ENCODE measurements at places on chromosomes 11 and 22.

GRCh38 chr22:41092847-41093411 is 537 bp downstream of the EP300 start:
- DNase-seq: peak; percentile 34

DNA sequence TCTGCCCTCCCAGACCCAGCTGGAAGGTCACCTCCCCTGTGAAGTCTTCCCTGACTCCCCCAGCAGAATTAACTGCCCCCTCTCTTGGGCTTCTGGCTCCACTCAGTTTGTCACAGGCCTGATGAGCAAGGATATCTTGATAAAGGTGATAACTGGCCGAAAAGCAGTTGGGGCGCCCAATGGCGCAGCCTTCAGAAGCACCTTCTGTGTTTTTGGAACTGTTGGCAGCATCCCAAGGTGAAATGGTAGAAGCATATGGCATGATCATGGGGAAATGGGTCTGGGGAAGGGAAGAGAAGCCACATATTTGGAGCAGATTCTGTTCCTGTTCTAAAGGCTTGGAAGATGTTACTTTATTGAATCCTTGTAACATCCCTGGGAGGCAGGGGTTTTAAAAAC is 2.8 kb upstream of the TAB1 start:
- no peak for DNase-seq

DNA sequence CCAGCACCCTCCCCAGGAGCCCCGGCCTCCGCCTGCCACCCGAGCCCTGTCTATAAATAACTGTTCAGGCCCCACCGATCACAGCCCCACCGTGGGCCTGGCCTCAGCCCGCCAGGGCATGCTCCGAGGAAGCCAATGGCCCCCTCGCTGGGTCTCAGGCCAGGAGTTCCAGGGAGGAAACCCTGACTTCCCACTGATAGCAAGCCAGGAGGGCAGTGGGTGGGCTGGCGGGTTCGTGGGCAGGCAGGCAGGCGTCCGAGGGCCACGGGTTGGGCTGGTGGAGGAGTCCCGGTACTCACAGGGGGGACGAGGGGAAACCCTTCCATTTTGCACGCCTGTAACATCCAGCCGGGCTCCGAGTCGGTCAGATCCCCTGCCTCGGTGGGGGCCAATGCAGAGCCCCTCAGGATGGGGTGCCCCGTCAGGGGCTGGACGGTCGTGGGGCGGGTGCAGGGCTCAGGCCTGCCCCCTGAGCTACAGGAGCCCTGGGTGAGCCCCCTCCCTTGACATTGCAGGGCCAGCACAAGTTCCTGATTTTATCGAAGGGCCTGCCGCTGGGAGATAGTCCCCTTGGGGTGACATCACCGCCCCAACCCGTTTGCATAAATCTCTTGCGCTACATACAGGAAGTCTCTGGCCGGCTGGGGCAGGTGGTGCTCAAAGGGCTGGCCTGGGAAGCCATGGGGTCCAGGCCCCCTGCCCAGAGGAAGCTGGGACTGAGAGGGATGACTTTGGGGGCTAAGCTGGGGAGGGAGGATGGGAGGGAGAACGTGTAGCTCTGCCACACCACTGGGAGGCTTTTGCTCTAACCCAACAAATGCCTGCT is at the start of gene SPI1:
Gene SPI1 (minus strand): TSS at position 538 of the 826 bp plus-strand sequence. CDS start 194 bp downstream, at position 344.
- DNase-seq: no peak

GRCh38 chr11:48161951-48162884 is 54.4 kb upstream of the OR4B1 start:
- DNase-seq: no peak

DNA sequence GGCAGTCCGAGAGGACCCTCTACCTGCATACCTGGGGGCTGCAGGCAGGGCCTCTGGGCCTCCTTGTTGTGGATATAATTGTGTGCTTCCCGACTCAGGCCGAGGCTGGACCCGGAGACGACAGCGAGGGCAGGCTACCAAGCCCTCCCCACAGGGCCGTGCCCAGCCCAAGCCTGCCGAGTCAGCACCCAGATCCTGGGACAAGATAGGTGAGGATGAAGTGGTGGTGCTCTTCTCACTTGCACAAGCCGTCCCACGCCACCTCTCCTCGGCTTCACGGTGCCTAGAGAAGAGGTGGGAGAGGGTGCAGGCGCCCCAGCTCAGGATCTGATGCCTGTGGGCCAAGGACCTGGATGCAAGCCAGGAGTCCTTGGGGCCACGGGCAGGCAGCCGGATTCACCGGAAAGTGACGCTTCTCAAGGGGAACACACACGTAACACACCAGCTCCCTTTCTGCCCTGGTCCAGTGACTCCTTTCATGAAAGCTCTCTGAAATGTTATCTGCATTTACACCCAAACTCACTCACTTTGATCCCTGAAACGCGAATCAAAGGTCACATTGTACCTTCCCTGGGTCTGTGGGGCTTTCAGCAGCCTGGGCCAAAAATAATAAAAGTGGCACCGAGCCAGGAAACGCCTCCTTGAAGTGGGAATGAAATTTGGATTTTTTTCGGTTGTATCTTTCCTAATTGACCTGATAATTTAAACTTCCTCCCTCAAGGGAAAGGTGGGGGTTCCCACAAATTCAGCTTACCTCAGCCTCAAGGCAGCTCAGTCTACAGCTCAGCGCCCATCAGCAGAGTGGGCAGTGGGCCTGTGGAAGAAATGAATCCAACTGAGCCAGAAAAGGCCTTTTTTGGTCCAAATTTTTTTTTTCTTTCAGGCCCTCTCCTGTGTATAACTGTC is 1.1 kb upstream of the GNB1L start:
- peak; percentile 42 for DNase-seq

GRCh38 chr11:39569789-39570188 is 1889.7 kb downstream of the LRRC4C start:
- no peak for DNase-seq

GRCh38 chr11:73379189-73379880 is 3.1 kb downstream of the RELT start:
- no peak for DNase-seq

DNA sequence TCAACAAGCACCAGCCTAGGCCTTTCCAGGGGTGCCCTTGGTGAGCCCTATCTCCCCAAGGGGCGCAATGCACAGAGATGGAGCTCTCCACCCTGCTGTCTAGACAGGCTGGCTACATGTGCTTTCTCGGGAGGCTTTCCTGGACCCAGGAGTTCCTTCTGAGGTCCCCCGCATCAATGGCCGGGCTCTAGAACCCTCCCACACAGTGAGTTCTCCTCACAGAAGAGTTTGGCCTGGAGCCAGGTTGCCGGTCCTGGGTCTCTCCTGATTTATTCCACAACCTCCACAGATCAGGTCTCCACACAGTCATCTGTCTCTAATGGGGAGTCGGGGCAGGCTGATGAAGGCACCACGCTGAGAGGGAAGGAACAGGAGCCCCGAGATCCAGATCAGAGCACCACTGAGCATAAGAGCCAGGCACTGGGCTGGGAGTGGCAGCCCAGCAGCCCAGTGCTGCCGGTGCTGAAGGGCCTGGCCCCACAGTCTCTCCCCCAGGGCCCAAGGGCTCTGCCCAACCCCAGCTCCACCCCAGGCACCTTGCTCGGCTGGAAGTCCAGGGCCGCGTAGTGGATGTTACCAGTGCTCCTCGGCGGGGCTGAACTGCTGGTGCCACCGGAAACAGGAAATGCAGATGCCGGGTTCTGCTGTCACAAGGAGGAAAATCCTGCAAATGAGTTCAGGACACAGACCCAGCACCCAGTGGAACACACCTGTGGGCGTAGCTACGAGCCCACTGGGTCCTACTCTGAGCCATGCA is 44.7 kb downstream of the GAB4 start:
- DNase-seq: no peak

- no peak for DNase-seq
Measured at GRCh38 chr22:27959335-27960090, 40.5 kb upstream of the PITPNB start.

DNA sequence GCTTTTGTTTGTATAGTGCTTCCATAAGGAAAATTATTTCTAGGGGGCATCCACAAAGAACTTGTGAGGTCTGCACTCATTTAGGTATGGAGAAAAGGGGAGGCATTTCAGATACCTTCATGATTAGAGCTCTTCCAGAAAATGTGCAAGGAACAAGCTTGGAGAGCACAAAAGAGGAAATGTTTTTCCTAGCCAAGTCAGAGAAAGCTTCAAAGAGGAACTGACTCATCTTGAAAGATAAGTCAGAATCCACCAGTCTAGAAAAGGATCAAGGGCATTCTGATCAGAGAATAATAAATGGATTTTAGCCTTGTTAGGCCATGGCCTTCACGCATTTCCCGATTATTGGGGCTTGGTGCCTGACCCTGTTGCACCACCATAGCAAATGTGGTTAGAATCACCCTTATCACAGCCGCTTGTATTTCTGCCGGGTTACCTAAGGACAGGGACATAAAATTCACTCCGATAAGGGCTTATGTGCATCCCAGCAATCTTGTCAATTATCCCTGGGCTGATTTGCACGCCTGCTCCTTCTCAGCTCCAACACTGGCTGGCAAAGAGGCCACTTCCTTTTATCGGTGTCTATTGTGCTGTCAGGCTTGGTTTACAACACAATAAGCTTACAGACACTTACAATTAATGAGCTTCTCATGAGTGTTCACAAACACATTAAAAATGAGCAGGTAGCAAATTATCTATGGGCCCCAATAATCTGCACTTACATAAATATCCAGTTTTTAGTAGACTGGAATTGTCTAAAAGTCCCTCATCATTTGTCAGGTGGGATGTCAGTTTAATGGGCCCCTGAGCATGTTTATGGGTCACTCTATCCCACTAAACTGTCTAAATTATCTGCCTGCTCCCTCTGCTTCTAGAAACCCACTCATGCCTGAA is 613.5 kb downstream of the SOX6 start:
- no peak for DNase-seq

DNA sequence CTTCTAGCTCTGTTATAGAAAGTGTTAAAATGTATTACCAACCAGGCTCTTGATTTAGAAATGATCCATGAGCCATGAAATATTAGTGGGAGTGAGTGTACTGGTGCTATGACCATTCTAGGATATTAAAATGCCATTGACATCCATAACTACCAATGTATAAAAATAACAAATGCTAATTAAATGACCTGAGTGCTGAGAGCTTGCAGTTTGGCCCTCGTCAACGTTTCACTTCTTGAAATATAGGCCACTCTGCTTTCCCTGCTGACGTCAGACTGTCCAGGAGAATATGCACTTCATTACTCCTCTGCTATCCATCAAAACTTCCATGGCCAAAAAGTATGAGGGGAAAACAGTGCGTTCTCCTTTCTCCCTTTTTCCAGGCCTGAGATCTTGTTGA is 563.1 kb downstream of the METTL15 start:
- DNase-seq: no peak

- no peak for DNase-seq
Measured at GRCh38 chr11:10414181-10414580, 40.9 kb upstream of the AMPD3 start.

DNA sequence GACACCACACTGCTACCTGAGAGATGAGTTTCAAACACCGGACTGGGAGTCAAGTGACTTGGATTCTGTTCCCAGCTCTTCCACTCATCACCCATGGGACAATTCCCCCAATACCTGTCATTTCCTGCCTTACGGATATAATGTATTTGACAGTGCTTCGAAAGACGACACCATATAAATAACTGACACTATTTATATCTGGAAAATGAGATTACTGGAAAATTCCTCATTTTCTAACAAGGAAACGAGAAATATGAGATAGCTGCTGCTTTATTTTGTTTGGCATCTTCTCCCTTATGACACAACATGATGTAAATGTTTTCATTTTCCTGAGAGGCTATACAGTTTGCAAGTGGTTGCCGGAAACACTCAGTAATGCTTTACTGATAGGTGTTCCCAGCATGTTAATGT is 8.6 kb downstream of the HSCB start:
- DNase-seq: peak; percentile 45

GRCh38 chr11:72041364-72042063 is 38.8 kb downstream of the NUMA1 start:
- DNase-seq: peak; percentile 87

DNA sequence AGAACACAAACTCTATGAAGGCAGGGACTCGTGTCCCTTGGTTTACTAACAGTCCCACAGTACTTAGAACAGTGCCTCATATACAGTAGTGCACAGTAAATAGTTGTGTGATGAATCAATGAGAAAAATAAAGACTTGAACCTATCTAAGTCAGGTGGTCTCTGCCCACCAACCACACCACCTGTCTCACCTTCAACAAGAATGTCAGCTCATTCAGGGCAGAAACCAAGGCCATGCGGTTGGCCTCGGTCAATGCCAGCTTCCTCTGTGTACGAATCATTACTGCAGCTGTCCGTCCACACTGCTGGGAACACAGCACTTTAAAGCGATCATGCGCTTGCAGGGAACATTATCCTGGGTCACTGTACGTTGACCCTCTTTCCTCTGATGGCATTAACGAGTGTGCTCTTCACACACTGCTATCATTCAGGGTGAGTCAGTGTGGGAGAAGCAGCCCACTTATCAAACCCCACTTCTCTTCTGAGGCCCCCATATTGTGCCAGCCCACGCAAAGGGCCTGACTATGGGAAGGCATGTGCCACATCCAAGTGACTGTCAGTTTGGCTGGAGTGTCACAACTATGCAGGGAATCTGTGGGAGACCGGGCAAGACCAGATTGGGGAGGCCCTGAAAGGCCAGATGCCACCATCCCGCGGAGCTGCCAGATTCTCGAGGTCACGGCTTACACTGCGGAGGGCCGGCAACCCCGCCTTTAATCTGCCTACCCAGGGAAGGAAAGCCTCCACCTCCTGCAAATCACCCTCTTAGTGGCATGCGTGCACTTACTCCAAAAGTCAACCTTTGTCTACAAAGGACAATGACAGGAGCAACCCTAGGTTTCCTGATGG is 36.1 kb downstream of the LARGE1 start:
- no peak for DNase-seq

DNA sequence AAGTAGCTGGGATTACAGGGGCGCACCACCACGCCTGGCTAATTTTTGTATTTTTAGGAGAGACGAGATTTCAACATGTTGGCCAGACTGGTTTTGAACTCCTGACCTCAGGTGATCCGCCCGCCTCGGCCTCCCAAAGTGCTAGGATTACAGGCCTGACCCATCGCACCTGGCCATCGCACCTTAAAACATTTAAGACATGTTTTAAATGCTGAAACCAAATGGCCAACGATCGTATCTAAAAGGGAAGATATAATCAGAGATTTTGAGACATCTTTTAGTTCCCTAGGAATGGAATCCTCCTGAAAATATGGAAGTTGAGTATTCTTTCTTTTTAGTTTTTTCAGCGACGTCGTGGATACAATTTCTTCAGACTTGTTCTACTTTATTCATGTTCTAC is 21.8 kb upstream of the APOBEC3A start:
- DNase-seq: no peak

Measured in hindlimb muscle (tissue), 1 donor.